ENCODE measurements at places on chromosomes 6 and 20. TPM values are rescaled to one million over a fixed set of nuclear protein-coding genes. Genes with fewer than 3 reads are reported as not detected.
A peak's percentile ranks its signal among the peaks of the same experiment; 100 is the strongest.

- peak; percentile 75 for ATAC-seq
Observed at GRCh38 chr6:164107297-164107995, 692.9 kb downstream of the QKI start.

XKR7 gene
- total RNA-seq, result not detected

- ATAC-seq, result no peak
Observed at GRCh38 chr6:72530152-72530551, 91.7 kb upstream of the KCNQ5 start.

- peak; percentile 89 for ATAC-seq
Observed at GRCh38 chr6:142728364-142728763, 216.6 kb downstream of the HIVEP2 start.

DNA sequence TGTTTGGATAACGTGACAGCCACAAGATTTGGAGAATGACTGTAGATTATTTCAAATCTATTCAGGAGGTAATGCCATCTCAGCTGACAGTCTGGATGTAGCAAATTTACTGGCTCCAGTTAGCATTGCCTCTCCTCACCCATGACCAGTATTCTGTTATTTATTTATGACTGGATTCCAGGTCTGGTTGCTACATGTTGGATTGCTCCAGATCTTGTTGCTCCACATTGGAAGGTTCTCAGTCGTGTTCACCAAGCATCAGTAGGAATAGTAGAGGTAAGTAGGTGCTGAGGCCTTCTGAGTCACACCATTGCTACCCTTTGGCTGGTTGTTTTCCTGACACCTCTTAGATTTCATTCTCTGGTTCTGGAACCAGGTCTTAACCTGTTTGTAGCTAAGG lies 69.5 kb upstream of the ELOVL5 start:
- no peak for ATAC-seq

GRCh38 chr20:54152227-54153040 lies 21.4 kb downstream of the CYP24A1 start:
- ATAC-seq, result peak; percentile 77

BMP2 gene
- 3.5 TPM for total RNA-seq

GRCh38 chr6:36897609-36898008 lies 11.9 kb downstream of the C6orf89 start:
- ATAC-seq, result peak; percentile 43

- ATAC-seq, result peak; percentile 72
Observed at GRCh38 chr6:37354526-37355384, 972 bp downstream of the RNF8 start.

Data from esophagus mucosa (tissue), 1 donor.